ENCODE measurements at places on chromosomes 13 and 19.

DNA sequence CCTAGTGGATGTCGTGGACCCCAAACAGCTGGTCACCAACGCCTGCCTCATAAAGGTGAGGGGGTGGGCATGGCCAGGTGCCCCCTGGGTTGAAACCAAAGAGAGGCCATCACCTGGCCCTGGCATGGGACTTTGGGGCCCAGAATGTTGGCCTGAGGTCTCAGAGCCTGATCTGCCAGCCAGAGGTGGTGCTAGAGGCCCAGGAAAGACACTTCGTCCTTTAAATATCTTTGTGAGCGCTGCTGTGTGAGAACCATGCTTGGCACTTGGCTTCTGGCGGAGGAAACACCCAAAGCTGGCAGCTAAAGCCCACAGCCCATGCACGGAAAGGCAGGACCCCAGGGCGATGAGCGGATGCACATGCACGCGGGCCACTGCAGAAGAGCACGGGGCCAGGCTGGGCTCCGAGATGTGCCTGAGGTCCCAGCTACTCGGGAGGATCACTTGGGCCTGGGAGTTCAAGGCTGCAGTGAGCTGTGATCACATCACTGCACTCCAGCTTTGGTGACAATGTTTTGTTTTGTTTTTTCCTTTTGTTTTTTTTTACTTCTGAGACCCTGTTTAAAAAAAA is 4.3 kb upstream of the ADM5 start:
- no peak for DNase-seq

GRCh38 chr19:49120325-49120683 is 960 bp downstream of the PPFIA3 start:
- DNase-seq: no peak

- DNase-seq: no peak
Observed at GRCh38 chr13:51684076-51684475, 99.8 kb downstream of the WDFY2 start.

DNA sequence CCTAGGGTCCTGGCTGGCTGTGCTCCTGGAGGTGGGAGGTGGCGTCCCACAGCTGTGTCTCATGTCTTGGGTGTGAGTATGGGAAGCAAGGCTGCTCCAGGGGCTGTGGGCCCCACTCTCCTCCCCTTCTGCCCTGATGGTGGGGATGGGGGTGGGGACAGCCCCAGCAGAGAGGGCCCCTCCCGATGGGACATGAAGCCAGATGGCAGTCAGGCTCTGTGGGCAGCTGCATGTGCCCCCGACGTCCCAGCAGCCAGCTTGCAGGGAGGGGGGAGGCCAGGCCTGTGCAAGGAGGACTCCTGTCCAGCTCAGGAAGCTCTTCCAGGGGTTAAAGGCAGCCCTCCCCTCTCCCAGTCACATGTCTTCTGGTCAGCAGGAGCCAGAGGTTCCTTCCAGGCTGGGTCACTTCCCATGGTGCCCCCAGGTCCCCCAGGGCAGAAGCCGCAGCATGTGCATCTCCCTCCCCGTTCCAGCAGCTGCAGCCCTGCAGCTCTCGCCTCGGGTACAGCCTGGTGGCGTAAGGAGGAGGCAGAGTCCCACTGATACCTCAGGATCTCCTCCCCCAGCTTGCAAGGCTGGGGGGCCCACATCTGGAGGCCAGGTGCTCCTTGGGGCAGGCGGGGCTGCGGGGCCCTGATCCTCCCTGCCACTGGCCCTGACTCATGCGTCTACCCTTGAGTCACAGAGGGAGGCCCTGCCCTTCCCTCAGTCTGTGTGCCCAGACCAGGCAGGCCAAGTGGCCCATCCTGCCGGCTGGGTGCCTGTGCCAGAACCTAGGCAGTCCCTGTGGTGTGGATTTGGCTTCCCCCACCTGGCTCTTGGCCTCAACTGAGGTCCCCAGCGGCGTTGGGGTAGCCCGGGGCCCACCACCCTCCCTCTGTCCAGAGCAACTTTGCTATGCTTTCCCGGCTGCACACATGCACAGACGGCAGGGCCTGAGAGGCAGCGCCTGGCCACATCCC is 13.0 kb downstream of the YIPF2 start:
- DNase-seq: no peak

DNA sequence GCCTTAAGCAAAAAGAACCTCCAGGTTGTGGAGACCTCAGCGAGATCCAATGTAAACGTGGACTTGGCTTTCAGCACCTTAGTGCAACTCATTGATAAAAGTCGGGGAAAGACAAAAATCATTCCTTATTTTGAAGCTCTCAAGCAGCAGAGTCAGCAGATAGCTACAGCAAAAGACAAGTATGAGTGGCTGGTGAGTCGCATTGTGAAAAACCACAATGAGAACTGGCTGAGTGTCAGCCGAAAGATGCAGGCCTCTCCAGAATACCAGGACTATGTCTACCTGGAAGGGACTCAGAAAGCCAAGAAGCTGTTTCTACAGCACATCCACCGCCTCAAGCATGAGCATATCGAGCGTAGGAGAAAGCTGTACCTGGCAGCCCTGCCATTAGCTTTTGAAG is 58.5 kb downstream of the ARHGAP35 start:
- DNase-seq: no peak

- DNase-seq: no peak
Observed at GRCh38 chr19:19445911-19446361, 40.5 kb downstream of the GATAD2A start.

DNA sequence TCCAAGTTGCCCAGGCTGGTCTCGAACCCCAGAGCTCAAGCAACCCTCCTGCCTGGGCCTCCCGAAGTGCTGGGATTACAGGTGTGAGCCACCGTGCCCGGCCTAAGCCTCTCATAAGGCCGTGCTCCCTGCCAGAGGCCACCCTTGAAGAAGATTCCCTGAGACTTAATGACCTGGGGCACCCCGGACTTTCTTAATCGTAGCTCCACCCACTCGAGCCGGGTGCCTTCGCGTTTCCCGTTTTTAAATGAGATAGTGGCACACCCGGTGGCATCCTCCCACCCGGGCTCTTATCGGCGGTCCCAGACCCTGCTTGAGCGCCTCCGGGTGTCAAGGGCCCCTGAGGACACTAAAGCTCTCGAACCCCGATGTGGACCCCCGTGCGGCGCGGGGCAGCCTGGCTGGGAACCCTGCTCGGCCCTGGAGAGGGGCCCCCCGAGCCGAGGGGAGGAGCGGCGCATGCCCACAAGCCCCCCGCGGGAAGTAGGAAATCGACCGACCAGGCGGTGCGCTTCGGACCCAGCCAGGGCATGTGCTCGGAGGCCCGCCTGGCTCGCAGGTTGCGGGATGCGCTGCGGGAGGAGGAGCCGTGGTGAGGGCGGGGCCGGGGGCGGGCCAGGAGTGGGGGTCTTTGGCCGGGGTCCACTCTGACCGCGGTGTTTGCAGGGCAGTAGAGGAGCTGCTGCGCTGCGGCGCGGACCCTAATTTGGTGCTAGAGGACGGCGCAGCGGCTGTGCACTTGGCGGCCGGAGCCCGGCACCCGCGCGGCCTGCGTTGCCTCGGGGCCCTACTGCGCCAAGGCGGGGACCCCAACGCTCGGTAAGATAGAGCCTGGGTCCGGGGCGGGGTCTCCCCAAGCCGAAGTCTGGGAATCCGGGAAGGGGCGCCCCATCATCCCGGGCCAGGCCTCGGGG is at the start of gene ANKLE1:
Gene ANKLE1 (plus strand): TSS at position 511 of the 914 bp plus-strand sequence. CDS start 20 bp downstream, at position 531.
- DNase-seq: no peak

DNA sequence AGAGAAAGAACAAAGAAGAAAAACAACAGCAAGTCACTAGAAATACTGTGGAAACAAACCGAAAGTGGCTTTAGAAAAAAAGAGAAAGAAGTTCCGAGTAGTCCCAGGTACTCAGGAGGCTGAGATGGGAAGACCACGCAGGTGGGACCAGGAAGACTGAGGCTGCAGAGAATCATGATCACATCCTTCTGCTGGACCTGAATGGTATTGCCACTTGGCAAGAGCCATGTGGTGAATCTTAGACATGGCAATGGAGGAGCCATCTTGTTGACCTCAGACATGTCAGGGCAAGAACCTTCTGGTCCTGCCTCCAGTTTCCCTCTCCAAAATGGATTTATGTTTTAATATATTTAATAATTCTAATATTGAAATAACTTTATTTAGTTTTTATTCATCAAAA is 37.4 kb upstream of the ZNF724 start:
- DNase-seq: no peak

DNA sequence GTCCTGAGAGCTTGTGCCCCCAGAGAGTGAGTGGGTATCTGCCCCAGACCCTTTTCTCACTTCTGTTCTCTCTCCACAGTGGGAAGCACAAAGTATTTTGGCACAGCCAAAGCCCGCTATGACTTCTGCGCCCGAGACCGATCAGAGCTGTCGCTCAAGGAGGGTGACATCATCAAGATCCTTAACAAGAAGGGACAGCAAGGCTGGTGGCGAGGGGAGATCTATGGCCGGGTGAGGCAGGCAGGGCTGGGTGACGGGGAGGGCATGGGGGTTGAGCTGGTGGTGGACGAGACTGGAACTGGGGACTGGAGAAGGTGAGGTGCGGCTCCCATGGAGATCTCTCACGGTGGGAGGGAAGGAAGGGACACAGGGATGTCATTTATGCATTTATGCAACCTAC is 33.5 kb upstream of the ADGRE1 start:
- no peak for DNase-seq

DNA sequence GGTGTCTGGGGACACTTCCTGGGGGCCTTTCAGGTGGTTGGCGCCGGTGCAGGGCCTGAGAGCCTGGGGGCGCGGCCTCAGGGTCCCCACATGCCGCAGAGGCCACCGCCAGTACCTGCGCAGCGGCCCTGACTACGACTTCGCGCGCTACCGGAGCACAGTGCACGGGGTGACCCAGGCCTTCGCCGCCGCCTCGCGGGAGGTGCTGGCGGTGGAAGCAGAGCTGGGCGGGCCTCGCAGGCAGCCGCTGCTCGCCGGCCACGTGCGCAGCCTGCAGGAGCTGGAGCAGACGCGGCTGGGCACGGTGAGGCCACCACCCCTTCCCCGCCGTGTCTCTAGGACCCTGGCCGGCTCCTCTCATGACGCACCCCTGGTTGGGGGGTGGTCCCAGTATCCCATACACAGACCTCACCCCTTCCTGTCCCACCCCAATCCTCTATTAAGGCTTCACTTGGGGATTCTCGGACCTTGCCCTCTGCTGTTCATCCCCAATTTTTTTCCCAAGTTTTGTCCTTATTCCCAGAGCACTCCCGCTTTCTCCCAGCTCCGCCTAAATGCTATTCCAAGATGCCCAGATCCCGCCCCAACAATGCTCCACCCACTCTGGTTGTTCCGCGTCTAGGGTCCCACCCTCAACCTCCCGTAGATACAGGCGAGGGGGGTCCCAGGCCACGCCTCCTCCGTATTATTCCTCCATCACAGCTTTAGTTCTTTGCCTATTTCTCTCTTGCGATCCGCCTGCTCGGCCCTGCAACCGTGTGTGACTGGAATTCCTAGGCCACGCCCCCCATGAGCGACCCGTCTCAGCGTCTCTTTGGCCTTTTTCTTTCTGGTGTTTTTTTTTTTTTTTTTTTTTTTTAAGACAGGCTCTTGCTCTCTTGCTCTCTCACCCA is 1.0 kb downstream of the REX1BD start:
- DNase-seq: peak; percentile 34

GRCh38 chr19:10836479-10837330 is 693 bp upstream of the TMED1 start:
- peak; percentile 52 for DNase-seq

- DNase-seq: no peak
Observed at GRCh38 chr19:50889638-50890037, 16.4 kb downstream of the KLK2 start.

GRCh38 chr19:45798995-45799517 is 6.4 kb upstream of the DMWD start:
- peak; percentile 33 for DNase-seq

- DNase-seq: peak; percentile 24
Observed at GRCh38 chr13:76885203-76886004, 801 bp downstream of the KCTD12 start.

DNA sequence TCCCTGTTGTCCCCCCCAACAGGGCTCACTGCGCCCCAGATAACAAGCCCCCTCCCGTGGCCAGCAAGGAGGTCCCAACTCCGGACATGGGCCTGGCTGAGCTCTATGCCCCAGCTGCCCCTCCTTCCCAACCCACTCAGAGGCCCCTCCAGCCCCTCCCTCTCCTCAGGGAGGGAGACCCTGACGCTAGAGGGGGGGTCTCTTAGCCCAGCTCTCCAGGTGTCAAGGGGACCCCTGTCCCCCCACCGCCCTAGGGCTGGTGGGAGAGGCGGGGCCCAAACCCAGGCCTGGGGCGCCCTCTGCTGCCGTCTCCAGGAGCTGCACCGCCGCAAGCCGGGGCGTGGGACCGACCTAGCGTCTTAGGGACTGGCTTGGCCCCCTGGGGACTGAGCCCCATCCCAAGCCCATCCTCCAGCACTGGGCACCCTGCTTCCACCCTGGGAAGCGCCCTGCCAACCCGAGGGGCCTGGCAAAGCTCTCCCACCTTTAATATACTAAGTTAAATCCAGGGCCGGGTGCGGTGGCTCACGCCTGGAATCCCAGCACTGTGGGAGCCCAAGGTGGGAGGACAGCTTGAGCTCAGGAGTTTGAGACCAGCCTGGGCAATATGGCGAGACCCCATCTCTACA is 1.4 kb downstream of the GRIN3B start:
- peak; percentile 53 for DNase-seq

DNA sequence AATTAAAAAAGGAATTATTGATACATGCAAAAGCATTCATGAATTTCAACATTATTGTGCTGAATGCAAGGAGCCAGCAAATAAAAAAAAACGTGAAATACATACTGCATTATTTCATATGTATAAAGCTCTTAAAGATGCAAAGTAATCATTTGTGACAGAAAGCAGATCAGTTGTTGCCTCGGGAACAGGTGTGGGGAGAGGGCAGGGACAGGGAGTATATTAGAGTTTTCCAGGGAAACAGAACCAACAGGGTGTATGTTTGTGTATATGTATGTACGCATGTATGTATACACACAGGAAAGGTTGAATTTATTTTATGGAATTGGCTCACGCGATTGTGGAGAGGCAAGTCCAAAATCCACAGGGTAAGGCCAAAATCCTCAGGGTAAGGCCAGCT is 502.9 kb upstream of the ARGLU1 start:
- no peak for DNase-seq

- no peak for DNase-seq
Observed at GRCh38 chr13:34926508-34926907, 15.6 kb upstream of the NBEA start.

- DNase-seq: no peak
Observed at GRCh38 chr19:33442706-33443105, 69.2 kb downstream of the CEBPG start.

DNA sequence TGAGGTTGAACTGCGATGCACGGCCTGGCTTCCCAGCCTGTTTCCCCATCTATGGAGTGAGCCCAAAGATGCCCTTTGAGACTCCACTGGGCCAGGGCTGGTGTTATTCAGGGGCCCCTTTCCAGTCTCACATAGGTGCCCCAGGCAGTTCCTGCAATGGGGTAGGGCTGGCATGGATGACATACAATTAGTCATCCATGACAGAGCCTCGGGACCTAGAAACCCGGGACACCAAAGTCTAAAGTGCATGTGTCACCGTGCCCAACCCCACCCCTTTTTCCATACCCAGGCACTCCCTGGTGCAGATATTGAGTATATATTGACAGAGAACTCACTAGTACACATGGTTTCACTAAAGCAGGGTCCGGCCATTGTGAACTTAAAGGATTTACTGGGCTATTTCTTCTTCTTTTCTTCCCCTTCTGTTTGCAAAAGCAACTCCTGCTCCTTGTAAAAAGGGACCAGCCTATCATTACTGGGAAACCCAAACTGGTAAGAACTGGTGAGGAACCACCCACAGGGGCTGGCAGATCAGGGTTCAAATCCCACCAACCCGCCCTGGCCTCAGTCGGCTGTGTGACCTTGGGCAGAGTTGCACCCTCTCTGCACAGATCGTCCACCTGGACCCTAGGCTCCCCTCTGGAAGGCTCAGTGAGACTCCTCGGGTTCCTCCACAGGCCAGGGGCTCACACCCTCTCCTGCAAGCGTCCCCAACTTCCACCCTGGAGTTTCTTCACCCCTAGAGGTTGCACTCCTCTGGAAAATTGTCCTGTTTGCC is 2.7 kb downstream of the B3GNT3 start:
- DNase-seq: no peak
